Stimulated activated CD4-positive, alpha-beta T cell treated with anti-CD3 and anti-CD28 coated beads, Interleukin-12 subunit alpha, Interleukin-12 subunit beta, amount 100 ng/mL, for 4 hours (primary cell): ENCODE measurements at places on chromosomes 5 and 9.

DNA sequence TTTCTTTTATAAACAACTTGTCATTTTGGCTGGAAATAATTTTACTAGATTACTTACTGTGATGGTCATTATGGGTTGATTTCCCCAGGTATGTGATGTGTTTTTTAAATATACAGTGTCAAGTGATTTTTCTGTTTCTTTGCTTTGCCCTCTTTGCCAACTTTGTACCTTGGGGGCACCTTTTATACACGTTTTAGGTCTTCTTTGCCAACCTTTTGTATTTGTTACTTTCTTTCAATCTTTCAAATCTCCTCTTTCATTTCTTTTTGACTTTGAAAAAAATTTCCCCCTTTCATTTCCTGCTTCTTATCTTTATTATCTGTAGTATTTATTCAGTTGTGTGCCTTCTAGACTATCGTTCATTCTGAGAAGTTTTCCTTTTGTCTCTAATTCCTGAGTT, 65.4 kb upstream of the DHFR start:
- no peak for DNase-seq

GRCh38 chr5:55959208-55959607, 35.6 kb downstream of the IL6ST start:
- DNase-seq: no peak

- no peak for DNase-seq
Measured at GRCh38 chr5:84487963-84488362, 103.3 kb upstream of the EDIL3 start.

- DNase-seq: no peak
Measured at GRCh38 chr9:88767504-88767790, 223.8 kb upstream of the S1PR3 start.

- DNase-seq: no peak
Measured at GRCh38 chr5:14280294-14280854, 137.2 kb downstream of the TRIO start.

GRCh38 chr5:106637275-106637674, 1033.5 kb downstream of the EFNA5 start:
- no peak for DNase-seq

DNA sequence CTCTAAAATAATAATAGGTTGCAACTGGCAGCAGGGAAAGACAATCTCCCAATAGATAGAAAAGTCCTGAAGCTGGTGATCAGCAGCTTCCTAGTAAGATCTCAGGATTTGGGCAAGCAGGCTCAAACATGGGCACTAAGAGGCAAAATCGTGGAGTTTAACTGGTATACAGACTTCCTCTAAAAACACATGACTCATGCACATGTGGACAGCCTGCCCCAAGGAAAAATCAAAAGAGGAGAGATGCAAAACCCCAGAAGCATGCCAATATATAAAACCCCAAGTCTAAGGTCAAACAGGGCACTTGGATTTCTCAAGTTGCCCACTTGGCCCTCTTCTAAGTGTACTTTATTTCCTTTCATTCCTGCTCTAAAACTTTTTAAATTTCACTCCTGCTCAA, 62.8 kb downstream of the CDKN2A start:
- no peak for DNase-seq

DNA sequence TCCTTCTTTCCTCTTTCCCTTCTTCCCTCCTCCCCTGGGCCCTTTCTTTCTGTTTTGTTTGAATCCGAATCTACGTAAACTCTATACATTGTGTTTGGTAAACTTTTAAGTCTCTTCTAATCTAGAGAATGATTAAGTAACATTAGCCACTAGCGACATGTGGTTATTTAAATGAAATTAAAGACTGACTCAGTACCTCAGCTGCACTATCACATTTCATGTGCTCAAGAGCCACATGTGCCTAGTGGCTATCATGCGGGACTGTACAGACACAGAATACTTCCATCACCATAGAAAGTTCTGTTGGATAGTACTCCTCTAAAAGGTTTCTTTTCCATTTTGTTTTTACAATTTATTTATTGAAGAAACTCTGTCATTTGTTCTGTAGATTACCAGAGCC, 29.0 kb downstream of the DCTN4 start:
- no peak for DNase-seq

- no peak for DNase-seq
Measured at GRCh38 chr5:92181656-92182055, 798.5 kb upstream of the ARRDC3 start.

DNA sequence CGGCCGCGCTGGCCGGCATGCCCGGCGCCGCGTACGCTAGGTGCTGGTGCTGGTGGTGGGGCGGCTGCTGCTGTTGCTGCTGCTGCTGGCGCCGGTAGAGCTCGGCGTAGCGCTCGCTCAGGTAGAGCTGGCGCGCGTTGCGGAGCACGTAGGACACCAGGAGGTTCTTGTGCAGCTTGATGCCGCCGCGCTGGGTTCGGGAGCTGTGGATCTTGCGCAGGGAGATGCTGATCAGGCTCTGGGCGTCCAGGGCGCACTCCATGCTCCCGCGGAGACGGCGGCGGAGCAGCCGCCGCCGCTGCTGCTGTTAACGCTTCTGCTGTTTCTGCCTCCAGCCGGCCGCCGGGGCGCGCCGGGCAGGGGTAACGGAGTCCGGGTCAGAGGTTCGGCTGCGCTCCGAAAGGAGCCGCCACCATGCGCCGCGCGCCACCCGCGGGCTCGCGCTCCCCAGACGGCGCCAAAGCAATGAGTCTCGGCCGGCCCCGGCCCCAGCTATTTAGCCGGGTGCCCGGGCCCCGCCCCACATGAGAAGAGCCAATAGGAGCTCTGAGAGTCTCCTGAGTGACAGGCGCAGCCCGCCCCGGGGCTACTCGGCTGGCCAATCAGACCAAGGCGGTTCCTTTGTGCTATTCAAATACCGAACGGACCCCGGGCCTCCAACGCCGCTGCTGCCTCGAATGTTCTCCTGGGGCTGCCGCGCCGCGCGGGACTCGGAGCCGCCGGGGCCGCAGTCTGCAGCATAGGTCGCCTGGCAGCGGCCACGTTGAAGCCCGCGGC, at the start of gene IER5L:
IER5L (minus strand) TSS at position 471 of the 777 bp plus-strand sequence; CDS start at position 262, 209 bp downstream.
- peak; percentile 90 for DNase-seq

- DNase-seq: no peak
Measured at GRCh38 chr5:171669571-171669970, 116.0 kb upstream of the SMIM23 start.

GRCh38 chr9:34256104-34256503, 73.0 kb downstream of the KIF24 start:
- DNase-seq: no peak

- DNase-seq: no peak
Measured at GRCh38 chr9:14935106-14935751, 25.0 kb upstream of the FREM1 start.

GRCh38 chr9:81069923-81070322, 619.4 kb downstream of the TLE1 start:
- DNase-seq: no peak

- DNase-seq: no peak
Measured at GRCh38 chr5:98354922-98355321, 418.5 kb upstream of the RGMB start.

DNA sequence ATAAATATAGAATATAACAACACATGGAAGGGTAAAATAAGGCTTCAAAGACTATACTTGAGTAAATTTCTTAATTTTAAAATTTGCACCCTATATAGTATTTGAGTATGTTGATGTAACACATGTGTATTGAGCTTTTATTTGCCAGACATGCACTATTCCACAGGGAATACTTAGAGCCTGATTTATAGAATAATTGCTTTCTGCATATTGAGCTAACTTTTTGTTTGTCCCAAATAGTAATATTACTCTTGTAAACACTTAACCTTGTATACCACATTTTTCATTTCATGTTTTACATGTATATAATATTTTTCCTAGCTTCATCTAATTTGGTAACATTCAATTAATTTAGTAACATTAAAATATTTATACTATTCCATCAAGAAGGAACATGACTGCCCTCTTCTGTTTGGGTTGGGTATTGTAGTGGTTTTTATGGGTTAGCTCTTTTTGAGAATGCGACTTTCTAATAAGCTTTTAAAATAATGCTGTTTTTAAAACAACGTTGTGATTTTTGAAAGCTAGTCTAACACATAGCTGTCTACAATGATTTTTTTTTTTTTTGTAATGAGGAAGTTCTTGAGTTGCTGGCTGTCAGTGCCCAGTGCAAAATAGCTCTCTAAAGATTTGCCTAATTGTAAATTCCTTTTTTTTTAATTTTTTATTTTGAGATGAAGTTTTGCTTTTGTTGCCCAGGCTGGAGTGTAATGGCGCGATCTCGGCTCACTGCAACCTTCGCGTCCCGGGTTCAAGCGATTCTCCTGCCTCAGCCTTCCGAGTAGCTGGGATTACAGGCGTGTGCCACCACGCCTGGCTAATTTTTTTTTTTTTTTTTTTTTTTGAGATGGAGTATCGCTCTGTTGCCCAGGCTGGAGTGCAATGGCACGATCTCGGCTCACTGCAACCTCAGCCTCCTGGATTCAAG, 4.8 kb downstream of the SUB1 start:
- no peak for DNase-seq

DNA sequence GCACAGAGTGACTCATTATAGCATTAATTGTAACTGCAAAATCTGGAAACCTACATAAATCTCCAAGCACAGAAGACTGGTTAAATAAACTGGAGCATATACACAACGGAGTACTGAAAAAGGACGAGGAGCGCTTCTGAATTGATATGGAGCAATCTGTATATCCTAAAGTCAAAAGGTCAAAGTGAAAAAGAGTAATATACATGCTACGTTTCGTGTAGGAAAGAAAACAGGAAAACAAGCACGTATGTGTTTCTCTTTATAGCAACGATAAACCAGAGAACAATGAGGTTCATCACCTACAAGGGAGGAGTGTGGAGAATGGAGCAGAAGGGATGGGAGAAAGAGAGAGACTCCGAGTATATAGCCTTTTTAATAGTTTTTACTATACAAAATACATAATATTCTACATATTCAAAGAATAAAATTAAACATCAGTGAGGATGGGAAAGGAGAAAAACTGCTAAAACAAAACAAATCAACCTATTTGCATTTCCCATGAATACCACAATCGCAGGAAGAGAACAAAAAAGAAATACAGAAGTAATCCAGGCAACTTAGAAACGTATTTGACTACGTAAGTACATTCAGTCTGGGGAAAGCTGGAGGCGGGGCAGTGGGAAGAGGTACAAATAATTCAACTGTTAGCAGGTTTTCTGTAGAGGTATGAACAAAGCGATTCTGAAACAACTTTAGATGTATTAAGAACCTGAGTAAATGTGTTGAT, 7.8 kb downstream of the ZFP62 start:
- DNase-seq: no peak

- no peak for DNase-seq
Measured at GRCh38 chr5:90690307-90690706, 131.7 kb downstream of the ADGRV1 start.

DNA sequence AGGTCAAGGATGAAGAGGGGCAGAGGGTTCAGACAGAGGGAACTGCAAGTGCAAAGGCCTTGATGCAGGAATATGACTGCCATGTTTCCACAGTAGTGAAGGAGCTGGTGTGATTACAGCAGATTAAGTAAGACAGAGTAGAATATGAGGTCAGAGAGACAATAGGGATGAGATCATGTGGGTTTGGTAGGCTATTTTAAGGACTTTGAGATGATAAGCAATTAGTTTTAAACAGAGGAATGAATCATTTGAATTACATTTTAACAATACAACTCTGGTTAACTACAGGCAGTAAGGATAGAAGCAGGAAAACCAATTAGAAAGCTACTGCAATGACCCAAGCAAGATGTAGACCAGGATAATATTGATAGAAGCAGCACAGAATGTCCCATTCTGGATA, 7.7 kb downstream of the CENPK start:
- no peak for DNase-seq

- DNase-seq: no peak
Measured at GRCh38 chr5:141663506-141663905, 12.3 kb upstream of the FCHSD1 start.

GRCh38 chr5:121899346-121899745, 47.7 kb downstream of the FTMT start:
- no peak for DNase-seq

DNA sequence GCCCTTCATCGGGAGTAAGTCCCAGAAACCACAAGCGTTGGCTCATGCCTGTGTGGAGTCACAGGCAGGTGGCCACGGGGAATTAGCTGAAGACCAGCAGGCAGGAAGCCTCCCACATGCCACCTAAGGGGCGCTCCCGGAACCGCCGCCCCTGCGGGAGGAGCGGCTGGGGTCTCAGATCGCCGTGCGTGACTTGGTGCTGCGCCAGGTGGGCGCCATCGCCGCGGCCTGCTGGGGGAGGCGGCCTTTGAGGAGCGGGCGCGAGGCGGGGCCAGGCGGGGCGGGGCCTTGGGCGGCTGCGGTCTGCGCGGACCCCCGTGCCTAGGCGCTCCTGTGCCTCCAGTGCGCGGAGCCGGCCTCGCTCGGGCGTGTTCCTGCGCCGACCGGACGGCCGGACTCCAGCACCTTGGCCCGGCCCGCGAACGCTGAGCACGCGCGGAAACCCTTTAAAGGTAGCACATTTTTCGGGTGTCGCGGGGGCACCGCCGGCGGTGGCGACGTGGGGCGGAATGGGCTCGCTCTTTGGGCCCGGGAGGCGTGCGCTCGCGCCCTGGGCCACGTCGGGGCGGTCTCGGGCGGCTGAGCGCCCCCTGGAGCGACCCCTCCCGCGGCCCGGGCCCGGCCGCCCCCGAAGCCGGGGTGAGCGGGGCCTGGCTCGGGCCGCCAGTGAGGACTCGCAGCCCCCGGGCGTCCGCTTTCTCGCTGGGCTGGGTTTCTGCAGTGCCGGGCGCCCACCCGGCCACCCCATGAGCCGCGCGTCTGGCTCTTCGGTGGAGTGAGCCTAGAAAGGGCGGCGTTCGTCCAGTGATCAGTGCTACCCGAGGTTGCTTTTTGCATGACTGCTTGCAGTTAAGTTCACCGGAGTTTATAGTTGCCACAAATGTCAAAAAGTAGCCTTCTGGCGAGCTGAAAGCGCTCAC, 24.5 kb downstream of the LECT2 start:
- DNase-seq: no peak

- no peak for DNase-seq
Measured at GRCh38 chr5:32307769-32308194, 5.0 kb downstream of the MTMR12 start.

DNA sequence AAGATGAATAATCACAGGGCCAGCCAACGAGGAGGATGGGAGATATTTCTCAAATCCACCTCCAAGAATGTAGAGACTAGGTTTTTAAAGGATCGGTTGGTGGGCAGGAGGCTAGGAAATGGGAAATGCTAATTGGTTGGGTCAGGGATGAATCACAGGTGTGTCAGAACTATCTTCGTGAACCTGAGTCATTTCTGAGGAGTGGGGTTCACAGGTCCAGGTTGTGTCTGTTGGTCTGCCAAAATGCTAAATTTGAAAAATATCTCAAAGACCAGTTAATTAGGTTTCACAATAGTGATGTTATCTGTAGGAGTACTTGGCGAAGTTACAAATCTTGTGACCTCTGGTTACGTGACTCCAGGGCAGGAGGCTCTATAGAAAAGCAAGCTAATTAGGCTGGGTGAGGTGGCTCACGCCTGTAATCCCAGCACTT, 2.6 kb upstream of the PLAA start:
- DNase-seq: no peak

DNA sequence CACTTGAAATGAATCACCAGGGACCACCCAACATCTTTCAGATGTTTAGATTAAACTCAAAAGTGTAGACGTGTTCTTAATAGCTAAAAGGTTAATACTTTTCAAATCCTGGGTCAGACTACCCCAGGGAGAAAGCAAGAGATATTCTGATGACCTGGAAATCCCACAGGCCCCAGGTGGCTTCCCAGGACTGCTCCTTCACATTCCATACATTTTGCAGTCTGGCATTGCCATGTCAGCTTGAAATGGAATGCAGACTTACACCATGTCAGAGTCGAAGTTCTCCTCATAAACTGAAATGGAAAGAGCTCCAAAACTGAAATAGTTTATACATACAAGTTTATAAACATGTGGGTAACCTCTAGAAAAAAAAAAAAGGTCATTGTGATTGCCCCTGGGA, 61.5 kb downstream of the TMEM167A start:
- no peak for DNase-seq

GRCh38 chr9:114154600-114155102, 686 bp upstream of the COL27A1 start:
- peak; percentile 5 for DNase-seq
